ENCODE measurements at places on chromosomes 1 and 21.

- no peak for DNase-seq
These were observed 39.9 kb downstream of the STUM start for GRCh38 chr1:226588484-226588883.

DNA sequence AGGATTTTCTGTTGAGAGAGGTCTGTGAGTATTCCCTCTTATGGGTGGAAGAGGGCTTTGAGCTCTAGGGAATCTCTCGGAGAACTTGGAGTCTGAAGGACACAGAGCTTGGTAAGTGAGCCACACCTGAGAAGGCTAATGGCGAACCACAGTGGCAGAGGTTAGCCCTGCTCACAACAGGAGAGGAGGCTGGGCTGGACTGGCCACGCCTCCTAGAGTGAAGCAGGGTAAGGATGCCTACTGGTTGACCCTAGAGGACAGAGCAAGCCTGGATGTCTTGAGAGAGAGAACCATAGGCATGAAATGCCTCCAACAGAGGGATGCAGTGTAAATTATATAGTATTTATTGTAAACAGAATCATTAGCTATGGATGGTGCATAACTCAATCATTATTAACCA, 232.6 kb downstream of the PCP4 start:
- no peak for DNase-seq

GRCh38 chr1:207361889-207362288, 40.4 kb downstream of the CD55 start:
- DNase-seq = no peak

DNA sequence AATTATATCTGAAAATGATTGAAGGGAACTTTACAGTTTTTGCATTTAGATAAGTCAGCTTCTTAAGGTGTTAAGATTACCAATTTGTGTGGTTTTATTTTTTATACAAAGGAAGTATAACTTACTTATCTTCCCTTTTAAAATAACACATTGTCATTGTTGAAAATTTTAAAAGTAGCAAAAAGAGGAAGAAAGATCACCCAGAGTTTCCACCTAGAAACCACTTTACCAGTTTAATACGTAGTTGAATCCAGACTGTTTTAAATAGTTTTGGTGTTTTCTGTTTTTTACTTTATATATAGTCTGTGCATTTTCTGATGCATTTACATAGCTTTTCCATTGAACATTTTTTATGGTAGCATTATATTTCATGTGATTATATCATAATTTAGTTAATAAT, 6.1 kb downstream of the CCDC18 start:
- DNase-seq = no peak

GRCh38 chr1:86928819-86929218, 14.4 kb downstream of the HS2ST1 start:
- DNase-seq = no peak

DNA sequence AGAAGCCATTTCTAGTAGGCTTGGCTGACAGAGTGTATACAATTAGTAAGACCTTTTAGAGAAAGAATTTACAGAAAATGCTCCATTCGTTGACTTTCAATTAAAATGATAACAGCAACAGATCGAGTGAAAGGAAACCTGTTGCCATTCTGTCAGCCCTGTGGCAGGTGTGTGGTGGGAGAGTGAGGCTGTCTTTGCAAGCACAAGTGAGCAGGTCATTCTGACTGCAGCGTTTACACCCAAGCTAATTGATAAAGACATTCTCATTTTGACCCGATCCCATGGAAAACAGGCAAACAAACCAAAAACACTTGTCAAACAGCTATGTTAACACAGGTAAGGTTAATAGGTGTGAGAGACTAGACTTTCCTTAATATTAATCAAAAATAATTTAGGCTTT, 257.3 kb downstream of the PTBP2 start:
- DNase-seq = no peak

DNA sequence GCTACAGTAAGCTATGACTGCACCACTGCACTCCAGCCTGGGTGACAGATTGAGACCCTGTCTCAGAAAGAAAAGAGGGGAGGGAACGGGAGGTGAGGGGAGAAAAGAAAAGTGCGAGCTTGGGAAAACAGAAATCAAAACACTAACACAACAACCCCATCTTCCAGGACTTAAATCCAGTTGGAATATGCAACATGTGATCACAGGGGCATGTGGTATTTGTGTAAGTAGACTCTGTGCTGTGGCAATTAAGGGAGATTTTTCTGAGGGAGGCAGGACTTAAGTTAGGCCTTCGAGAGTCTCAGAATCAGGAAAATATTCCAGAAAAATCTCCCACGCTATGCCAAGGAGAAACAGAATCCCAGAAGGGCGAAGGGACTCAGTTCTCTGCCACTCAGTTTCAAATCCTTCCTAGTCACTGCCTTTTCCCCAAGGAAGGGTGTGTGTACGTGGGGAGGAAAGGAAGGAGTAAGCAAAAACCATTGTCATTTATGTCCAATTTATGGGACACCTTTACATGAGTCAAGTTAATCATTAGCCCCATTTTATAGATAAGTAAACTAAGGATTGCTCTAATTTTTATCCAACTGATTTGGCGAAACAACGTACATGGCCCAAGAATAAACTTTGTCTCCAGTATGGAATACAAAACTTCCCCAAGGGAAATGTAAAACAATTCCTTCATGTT, 12.3 kb downstream of the ID3 start:
- DNase-seq = no peak

GRCh38 chr1:205438213-205439158, 16.6 kb upstream of the LEMD1 start:
- no peak for DNase-seq

GRCh38 chr1:9537863-9538668, 1.2 kb upstream of the SLC25A33 start:
- DNase-seq = no peak

GRCh38 chr1:154221278-154222001, 685 bp downstream of the UBAP2L start:
- DNase-seq = no peak

DNA sequence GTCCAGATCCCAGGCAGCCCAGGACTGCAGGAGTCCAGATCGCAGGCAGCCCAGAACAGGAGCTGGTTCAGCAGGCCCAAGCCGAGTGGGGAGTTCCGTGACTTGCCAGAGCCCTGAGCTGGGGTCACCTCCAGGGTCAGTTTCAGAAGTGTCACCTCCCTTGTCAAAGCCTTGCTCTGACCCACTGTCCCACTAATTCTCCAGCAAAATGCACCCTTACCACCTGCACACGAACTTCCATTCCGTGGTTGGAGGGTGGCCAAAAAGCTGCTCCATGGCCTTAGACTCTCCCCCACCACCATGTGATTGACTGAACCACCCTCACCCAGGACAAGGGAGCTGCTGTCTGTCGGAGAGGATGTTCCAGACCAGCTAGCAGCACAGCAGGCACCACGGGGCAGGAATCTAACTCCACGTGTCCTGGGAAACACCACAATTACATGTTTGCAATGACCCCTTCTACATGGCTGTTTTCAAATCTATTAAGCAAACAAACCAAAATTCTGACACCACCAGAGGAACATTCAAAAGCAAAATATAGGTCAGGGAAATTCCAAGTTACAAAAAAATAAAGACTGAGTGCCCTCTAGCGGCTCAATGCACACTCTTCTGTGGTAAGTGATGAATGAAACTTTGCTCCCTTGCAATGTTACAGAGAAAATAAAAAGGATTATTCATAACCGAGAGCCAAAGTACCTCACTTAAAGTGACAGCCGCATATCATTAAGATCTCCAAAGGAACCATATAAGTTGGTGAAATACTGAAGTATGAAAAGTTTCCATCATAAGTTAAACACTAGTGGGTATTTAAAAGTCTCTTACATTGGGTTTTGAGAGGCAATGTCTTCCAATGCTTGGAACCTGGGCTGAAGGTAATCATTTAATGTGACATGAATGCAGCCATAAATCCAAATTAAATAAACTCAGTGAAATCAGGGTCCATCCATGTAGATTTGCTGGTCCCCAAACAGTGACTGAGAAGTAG, 76.3 kb downstream of the NPHP4 start:
- no peak for DNase-seq

- DNase-seq = no peak
These were observed 35.9 kb upstream of the RNF19B start for GRCh38 chr1:33000427-33001026.

GRCh38 chr1:9466780-9467758, 72.2 kb upstream of the SLC25A33 start:
- DNase-seq = no peak

DNA sequence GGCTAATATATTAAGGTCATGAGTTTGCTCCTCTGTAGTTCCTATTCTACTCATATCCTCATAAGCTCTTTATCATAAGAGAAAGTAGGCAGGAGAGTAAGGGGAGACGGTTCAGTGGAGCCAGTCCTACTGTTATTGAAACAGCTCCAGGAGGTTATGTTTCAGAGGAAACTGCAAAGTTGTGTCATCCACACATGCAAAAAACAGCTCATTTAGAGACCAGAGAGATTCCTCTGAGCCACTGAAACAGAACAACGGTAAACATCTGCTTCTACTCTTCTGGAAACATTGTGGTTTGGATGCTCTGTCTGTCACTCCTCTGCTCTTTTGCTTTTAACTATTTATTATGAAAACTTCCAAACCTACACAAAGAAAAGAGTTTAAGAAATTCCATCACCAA, 66.3 kb upstream of the PPP2R5A start:
- peak; percentile 64 for DNase-seq

GRCh38 chr1:51693419-51694155, 76.7 kb downstream of the OSBPL9 start:
- DNase-seq = no peak

- DNase-seq = no peak
These were observed 1.4 kb downstream of the DSCAM start for GRCh38 chr21:40845441-40845995.

GRCh38 chr1:226656601-226657277, 82.3 kb downstream of the ITPKB start:
- peak; percentile 62 for DNase-seq

GRCh38 chr1:63916485-63917360, 142.9 kb downstream of the ROR1 start:
- no peak for DNase-seq

- DNase-seq = no peak
These were observed 20.1 kb downstream of the NPHP4 start for GRCh38 chr1:5972198-5972520.

DNA sequence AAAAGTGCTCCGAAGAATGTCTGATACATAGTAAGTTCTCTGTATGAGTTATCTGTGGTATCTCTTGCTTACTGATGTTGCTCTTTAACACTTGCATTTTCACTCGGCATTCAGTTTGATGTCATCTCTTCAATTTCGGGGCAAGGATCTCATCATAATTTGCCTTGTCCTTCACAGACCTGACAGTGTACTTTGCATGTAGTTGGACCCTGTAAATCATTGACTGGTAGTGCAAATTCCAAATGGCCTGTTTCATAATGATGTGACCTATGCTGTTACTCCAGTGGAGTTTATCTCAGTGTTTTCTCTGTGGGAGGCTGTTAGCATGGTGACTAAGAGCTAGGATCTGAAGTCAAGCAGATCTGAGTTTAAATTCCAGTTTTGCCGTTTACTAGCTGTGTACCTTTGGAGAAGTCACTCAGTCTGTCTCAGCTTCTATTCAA, 34.2 kb upstream of the ABCD3 start:
- DNase-seq = no peak

DNA sequence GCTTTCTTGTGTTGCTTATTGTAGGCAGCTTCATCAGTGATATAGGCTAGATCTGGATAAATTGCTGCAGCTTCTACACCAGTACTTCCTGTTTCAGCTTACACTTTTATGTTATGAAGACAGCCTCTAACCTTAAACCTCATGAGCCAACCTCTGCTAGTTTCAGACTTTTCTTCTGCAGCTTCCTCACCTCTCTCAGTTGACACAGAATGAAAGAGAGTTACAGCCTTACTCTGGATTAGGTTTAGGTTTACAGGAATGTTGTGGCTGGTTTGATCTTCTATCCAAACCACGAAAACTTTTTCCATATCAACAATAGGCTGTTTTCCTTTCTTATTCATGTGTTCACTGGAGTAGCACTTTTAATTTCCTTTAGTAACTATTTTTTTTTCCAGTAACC, 76.9 kb upstream of the RNPC3 start:
- no peak for DNase-seq

DNA sequence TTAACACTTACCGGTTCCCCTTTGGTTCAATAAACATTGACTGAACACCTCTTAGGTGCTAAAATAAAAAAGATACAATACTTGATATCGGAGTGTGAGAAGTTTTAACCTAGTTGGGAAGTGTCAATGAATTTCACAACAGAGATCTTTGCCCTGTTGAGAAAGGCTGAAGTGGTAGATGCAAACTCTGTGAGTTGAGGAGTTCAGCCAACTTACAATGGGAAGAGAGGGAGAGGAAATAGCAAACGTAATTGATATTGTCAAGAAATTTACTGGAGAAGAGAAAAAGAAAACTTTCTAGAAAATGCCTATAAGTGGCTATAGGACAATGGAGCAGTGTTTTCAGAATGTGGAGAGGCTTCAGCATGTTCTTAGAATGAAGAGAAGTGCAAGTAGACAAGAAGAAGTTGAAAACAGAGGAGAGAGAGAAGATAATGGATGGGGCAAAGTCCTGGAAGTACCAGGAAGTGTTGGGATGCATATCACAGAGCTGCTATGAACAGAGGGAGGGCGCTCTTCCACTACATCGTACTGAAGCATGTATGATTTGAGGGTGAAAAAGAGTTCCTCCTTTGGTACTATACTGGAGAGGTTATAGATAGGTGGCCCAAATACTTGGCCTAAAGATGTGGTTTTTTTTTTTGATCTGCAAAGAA, 48.9 kb downstream of the MEF2D start:
- no peak for DNase-seq

- no peak for DNase-seq
These were observed 510.6 kb downstream of the NCAM2 start for GRCh38 chr21:21508859-21509258.

- DNase-seq = no peak
These were observed 43.4 kb upstream of the MRPS6 start for GRCh38 chr21:34029743-34030528.

- no peak for DNase-seq
These were observed 28.8 kb downstream of the BTG3 start for GRCh38 chr21:17583898-17584297.

- no peak for DNase-seq
These were observed 47.1 kb downstream of the PHACTR4 start for GRCh38 chr1:28416509-28417194.

DNA sequence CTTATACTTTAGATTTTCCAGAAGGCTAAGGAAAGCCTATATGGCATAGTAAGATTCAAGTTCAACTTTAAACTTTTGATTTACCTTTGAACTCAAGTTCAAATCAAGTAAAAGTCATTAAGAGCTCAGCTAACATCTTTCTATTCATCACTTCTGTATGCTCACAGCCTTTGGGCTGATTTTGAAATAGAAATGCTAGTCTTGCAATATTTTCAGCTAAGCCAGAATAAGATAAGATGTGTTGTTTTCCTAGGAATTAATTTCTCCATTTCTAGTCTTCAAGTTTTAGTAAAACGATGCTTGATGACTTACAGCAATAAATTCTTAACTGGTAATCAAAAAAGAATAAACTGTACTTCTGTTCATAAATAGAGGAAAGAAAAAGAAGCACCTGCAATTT, 35.6 kb downstream of the ATP1B1 start:
- no peak for DNase-seq
